ENCODE measurements at places on chromosomes 2 and 18.
A peak's percentile ranks its signal among the peaks of the same experiment; 100 is the strongest.

GRCh38 chr2:48450936-48451602 is 78.9 kb upstream of the STON1 start:
- peak; percentile 37 for DNase-seq

DNA sequence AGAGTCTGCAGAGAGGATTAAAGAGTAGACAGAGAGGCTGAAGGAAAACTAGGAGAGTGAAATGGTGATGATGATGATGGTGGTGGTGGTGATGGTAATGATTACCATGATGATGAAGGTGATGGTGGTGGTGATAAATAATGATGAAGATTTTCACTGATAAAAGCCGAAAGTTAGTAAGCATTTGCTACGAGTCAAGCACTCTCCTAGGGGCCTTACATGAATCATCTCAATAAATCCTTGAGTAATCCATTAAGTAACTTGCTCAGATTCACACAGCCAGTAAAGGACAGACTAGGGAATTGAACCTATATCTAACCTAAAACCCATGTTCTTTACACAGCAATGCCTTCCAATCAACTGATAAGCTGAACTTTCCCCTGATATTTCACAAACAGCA is 106.7 kb upstream of the PGAP1 start:
- no peak for DNase-seq

DNA sequence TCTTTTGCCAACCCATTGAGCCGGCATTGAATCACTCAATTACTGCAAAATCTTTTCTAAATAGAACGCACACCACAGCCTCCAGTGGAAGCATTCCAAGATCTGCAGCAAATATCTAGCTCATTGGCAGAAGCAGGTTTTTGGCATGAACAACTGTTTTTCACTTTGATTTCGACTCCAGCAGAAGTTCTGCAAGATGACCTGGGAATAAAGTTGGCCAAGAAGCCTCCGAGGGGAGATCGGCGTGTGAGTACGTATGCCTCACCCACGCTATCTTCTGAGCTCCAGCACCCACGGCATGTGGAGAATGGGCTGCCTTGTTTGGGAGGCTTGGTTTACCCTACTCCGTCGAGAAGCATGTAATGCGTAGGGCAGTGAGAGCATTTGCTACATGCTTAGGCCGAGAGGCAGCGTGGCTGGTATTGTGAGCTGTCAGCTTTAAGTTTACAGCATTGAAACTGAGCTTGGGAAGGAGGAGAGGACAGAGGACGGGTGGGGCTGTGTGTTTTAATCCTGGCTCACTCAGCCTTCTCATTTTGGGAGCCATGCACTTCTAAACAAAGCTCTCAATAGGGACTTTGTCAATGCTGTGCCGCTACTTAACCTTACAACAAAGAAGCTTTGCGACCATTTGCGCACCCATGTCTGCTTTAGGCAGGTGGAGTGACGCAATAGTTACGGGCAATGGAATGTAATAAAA is 10.5 kb downstream of the PCARE start:
- DNase-seq = no peak

- DNase-seq = peak; percentile 33
Observed at GRCh38 chr2:5695654-5696403, 3.6 kb downstream of the SOX11 start.

- DNase-seq = no peak
Observed at GRCh38 chr18:76013057-76013456, 482.0 kb downstream of the ZNF516 start.

DNA sequence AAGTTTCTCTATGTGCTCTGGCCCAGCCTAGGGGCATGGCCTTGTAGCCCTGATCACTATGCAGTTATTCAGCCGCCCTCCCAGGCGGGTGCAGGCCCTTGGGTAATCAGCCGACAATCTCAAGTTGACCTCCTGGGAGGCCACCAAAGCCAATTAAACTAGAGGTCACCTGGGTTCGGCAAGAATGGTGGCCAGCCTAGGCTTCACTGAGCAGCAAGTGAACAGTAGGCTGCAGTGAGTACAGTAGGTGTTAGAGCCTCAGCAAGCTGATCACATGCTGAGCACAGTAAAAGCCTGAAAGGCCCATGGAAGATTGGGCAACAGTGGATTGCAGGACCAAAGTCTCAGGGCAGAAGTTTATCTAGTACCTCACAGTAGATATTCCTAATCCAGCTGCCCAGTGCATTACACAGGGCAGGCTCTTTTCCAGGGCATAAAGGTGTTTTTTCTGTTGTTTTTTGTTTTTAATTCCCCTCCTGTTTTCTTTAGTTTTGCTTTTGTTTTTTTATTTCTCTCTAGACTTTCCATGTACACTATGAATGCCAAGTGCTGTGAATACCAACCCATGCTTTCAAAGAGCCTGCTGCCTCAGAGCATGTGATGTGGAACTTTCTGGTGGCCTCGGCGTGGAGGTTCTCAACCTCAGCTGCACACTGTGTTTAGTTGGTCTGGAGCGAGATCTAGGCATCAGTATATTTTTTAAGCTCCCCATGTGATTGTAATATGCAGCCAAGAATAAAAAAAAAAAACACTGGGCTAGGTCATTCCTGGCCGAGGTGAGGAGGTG is 55.9 kb upstream of the ATL2 start:
- no peak for DNase-seq

- no peak for DNase-seq
Observed at GRCh38 chr2:63654959-63655358, 66.2 kb downstream of the MDH1 start.

Data from D341Med (cell line).